IPS DF 6.9 (cell line): ENCODE measurements at places on chromosomes 2 and 18.

GRCh38 chr18:21484851-21485636 is 115.5 kb downstream of the ESCO1 start:
- DNase-seq: no peak

DNA sequence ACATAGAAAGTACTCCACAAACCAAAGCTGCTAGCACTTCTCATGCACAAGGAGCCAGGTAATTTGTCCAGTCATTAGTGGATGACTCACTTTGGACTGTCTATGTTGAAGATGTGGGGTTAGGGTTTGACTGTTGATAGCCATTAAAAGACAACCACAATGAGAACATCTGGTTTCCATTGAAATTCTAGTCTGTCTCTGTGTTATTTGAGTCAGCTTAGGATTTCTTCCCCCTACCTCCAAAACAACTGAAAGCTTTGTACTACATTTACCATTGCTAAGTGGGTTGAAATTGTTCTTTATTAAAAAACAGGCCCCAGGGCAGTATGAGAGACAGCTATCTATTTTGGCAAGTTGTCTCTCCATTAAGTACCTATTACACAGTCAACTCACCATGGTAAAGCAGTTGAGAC is 50.2 kb upstream of the ANKRD44 start:
- DNase-seq: no peak

DNA sequence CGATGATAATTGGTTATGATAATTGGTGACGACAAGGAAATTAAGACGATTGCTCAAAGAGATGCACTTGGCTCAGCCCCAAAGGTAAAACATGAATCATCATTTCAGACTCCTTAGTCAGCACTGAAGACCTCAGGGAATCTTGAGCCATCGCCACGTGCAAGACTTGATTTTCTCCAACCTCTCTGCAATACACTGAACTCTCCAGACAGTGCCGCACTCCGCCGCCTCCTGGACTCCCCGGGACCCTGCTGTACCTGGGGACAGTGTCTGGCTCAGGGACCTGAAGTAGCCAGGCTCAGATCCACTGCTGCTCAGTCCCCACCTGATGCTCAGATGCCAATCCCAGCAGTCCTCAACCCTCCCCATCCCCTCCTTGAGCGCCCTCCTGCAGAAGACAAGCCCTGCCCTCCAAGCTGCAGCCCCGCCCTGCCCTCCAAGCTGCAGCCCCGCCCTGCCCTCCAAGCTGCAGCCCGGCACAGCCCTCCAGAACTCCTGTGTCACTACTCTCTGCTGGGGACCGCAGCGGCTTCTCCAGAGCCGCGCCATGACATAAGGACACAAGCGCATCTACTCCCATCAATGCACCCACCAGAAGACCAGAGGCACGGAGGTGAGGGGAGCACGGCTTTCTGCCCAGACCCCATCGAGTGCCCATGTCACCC is 1.1 kb downstream of the TMEM18 start:
- peak; percentile 54 for DNase-seq

DNA sequence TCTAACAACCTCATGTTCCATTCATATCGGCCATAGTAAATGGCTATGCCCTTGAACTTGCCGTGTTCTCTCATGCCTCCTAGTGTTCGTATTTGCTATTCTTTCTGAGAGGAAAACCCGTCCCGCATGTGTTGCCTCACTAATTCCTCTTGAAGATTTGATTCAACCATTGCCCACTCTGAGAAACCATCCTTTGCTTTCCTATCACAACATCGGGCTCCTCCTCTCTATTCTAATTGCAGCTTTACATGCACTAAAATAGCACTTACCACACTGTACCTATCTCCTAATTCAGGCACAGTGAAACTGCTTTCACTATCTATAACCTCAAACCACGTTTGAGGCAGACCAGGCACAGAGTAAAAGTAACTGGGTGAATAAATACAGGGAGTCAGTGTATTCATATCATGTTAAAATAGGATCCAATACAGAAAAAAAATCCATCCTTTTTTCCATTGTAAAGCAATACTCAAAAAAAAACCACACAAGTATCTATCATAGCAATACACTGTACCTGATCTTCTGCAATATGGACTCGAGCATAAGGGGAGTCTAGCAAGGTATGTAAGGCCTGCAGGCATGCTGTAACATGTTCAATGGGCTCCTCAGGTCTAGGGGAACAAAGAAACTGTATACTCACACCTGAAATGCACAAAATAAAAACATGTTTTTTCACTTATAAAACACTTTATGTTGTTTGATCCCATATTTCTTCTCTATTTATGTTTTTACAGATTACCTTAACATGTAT is 39.0 kb upstream of the STRN start:
- DNase-seq: peak; percentile 13

- DNase-seq: no peak
These were observed 2.5 kb upstream of the DNAJC10 start for GRCh38 chr2:182713601-182714000.

DNA sequence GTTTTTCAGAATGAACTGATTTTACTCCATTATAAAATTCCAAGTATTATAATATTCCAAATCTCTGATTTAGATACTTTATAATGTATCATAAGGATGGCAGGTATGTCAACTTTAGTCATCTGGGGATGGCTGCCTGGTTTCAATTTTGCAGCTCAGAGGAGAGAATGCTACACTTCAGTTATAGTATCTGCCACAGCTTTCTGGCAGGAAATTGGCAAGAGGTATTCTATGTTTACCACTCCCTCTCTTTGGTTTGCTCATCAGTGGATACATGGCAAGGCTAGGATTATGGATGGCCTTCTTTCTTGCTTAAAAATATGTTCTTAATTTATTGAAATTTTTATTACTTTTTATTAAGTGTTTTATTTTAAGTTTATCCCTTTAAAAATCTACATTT is 67.0 kb upstream of the TNFRSF11A start:
- no peak for DNase-seq

GRCh38 chr2:975095-975494 is 24.4 kb downstream of the SNTG2 start:
- DNase-seq: no peak

- no peak for DNase-seq
These were observed 742.4 kb downstream of the SATB2 start for GRCh38 chr2:198715302-198715835.

DNA sequence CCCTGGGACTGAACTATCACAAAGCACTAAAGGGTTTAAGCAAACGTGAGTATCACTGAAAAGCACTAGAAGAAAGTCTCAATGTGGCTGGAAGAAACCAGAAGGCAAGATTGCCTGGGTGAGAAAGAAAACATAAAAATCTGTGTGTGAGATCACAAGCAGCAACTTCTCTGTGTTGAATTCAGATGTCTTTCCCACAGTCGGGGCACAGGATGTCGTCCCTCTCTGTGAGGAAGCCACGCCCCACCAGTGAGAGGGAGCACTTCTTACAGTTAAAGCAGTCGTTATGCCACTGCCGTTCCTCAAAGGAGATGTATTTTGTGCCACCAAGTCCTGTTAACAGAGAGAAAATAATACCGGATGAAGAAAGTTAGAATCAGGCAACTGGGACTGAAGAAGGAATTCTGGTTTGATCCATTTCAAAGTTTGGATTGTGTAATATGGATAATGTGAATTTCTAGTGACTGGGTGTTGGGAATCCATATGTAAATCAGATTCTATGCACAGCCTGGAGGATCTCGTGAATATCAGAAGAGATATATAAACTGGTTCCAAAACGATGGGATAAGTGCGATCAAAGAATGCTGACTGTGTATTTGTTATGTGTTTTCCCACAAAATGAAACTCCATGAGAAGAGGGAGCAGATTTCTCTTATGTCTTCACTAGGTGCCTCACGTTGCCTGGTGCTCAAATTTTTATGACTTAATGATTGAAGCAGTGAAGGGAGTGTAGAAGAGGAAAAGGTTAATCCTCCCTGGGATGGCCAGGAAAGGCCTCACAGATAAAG is 24.0 kb downstream of the C2orf49 start:
- DNase-seq: no peak

DNA sequence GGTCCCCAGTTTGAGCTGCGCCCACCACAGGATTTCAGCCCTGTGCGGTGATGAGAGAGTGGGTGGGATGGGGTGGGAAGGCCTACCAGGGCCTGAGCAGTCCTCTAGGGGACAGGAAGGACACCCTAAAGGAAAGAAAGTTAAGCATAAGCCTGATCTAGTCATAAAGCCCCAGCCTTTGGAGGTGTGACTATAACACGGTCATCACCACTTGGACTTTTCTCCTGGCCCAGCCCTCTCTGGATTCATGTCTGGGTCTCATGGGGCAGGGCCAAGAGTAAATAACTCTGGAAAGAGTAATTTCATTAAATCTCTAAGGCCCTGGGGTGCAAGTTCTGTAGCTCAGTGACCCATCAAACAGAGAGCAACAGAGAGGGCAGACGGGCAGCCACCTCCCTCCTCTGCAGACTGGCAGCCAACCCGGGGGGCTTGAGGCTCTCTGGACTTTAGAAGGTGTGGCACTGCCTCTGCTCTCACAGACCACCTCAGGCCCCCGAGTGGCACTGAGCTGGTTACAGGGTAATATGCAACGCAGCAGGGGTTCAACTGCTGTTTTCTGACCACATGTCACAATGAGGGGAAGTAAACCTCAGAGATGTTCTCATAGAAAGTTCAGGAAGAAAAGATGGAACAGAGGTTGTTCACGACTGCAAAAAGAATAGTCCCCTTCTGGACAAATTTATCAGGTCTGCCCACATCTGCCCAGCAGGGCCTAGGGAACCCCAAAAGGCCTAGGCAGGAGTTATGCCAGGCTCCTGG is 41.5 kb downstream of the TGFA start:
- DNase-seq: no peak

DNA sequence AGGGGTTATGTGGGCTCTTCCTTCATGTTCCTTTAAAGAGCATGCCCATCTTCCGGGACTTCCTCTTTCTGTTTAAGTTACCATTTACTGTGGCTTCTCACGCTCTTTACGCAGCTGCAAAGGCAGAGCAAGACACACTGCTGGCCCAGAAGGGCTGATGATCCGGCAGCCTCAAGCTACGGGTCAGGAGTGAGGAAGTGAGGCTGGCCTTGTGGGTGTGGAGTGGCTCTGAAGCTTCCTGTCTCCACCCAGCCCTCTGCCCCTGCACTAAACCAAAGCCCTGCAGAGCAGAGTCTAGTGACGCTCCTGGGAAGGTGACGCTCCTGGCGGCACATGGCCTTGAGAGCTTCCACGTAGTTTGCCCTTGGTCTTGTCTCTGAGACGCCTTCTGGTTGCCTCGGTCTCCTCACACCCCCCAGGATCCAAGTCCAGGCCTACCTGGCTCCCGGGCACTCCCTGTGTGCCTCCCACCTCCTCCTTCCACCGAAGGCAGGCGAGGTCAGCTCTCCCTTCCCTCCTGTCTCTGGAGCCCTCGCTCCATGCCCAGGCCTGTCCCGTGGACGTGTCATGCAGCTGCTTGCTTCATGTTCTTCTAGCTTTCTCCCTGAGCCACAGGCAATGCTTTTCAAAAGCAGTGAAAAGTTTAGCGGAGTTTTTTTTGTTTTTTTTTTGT is 50.3 kb downstream of the ARL4C start:
- DNase-seq: no peak

DNA sequence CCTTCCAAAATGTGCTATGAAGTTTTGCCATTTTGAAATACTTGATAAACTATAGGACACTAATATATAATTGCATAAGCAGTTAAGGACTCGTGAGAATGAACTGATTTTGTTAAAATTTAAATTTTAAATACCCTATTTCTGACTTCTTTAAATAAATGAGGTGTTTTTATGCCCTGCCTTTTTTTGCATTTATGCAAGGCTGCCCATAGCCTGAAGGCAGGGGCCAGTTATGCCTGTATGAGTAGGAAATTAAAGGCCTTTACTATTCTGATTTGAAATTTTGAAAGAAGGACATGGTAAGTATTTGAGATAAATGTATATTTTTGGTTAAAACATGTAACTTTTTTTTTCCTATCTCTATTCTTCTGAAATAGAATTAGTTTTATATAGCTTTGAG is 33.7 kb downstream of the TTC39C start:
- no peak for DNase-seq

GRCh38 chr2:228268756-228269155 is 87.3 kb upstream of the SPHKAP start:
- DNase-seq: no peak

DNA sequence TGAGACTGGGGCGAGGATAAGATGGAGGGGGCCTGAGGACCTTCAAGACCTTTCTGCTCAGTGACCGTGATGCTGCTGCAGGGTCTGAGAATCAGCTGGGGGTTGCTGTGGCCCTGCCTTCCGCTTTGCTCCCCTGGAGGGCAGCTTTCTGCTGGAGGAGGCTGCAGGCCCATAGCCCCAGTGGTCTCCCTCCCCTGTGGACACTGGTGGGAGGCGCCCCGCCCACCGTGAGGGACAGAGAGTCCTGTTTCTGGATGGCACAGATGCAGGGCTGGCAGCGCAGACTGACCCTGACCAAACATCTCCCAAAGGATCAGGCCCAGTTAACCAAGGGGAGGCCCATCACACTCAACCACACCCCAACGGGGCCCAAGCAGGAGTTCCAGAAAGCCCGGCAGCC is 42.8 kb downstream of the PLB1 start:
- DNase-seq: no peak

DNA sequence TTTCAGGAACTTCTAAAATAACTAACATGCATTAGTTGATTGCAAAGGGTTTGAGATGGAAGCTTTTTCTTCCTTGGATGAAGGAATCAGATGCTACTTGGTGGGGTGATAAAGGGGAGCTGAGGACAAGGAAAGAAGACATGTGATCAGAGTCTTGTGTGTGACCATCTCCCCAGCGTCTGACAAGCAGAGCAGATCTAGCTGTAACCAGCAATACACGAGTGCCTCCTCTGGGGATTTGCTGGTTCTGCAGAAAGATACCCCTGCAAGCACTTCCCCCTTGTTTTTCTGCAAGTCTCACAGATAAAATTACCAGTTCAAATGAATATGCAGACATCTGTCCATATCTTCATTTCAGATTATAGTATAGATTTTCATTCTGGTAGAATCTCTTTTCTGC is 2.7 kb downstream of the CDH7 start:
- DNase-seq: peak; percentile 55

DNA sequence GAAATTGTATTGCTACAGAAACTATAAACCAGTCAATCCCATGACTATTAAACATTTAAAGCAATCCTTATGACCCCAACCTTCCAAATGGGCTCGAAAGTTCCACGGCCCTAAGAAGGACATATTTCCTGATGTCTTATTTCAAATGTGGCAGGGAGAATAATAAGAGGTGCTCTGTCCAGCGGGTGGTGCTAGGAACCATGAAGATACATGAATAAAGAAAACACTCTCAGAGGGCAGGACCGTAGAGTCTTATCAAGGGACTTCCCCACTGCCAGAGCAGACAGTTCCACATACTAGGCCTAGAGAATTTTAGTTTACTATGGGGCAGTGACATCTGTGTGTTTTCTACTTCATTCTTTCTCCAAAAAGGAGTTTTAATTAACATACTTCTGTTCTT is 187.1 kb upstream of the PIK3C3 start:
- no peak for DNase-seq

- DNase-seq: no peak
These were observed 121.5 kb downstream of the PIEZO2 start for GRCh38 chr18:11027862-11028261.

DNA sequence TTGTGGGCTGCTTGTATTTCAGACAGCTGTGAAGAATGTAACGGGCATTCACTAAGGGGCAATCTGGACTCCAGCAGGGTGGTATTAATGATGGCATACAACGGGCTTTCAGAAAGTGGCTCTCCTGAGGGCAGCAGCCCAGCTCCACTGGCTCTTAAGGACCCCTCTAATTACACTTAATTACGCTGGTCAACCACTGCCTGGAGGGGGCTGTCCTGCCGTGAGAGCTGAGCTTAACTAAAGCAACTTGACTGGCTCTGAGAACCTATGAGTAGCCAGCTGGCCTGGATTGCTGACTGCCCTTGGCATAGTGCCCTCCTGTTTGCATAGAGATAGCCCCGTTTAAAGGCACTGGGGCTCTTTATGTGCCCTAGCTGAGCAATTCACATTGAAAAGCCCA is 3.8 kb downstream of the LIPG start:
- no peak for DNase-seq
